GM10248 (cell line): ENCODE measurements at places on chromosomes 4 and X.

- no peak for DNase-seq
Observed at GRCh38 chr4:169622566-169622965, 2.2 kb downstream of the CLCN3 start.

DNA sequence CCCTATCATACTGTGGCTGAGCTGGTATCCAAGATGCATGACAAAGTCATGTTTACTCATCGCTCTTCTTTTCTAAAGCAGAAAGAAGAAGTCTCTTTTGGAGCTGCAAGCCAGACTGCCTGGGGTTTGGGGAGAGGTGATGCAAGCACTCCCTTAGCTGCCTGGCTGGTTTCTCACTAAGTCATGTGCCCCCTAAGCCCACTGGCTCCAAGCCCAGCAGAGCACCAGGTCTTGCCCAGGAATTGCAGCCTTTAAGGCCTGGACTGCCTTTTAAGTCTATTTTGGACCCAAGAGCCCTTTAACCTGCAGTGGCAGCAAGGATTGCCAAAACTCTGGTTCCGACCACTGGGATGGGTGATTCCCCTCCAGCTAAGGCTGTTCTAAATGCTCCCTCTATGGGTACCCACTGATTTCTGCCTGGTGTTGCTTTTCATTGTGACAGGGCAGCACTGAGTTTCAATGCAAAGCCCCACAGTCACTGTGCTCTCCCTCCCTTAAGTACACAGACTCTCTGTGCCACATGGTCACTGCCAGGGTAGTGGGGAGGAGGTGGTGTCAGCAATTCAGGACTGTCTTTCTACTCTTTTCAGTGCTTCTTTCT is 548.6 kb downstream of the TLL1 start:
- DNase-seq: no peak

DNA sequence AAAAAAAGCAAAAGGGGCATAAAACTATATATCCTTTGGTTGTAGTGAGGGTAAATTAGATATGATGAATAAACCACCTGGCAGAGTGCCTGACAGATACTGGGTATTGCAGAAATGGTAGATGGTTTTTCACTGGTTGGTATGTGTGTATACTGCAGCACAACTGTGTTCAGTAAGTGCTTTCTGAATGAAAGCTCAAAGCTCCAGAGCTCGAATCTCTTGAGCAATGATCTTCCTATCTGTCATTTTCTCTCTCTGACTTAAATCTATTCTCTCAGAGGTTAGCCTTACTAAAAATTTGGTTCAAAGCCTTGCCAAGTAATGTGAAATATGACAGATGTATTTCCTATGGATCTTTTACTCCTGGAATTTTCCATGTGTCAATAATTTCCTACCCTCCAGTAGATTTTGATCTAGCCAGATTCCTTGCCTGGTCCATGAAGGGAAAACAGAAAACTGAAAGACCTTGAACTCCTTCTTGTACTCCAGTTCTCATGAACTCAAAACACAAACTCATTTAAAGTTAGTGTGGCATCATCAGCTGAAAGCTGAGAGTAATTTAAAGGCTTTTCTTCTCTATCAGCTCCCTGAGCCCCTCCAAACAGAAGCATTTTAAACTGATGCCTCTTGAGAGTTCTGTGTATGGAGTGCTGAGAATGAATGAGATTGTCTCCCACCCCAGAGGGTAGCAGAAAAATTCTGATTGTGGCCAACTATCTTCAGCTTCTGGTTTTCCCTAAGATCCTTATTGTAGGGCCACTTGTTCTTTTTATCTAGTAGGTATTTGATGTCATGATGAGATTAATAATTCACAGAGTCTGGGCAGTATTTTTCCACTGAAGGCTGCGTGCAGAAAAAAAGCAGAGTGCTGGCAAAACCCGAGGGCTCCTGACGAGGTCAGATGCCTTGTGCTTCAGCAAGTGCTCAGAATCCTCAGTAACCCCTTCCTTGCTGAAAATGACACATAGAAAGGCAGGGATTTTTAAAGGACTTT is 363.4 kb upstream of the BOD1L1 start:
- DNase-seq: no peak

DNA sequence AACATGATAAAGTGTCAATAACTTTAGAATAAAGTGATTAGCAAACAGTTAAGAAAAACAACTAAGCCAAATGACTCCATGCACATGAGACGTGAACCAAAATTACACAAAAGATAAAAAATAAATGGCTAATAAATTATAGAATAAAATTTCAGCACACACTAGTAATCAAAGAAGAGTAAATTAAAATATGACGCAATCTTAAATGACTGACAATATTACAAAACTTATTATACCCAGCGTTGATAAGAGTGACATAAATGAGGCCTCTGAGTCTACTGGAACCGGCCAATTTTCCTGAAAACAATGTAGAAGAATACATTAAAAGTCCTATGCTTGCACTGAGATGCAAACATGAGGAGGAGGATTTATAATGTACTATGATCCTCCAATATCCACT is 187.4 kb downstream of the DHX15 start:
- no peak for DNase-seq

DNA sequence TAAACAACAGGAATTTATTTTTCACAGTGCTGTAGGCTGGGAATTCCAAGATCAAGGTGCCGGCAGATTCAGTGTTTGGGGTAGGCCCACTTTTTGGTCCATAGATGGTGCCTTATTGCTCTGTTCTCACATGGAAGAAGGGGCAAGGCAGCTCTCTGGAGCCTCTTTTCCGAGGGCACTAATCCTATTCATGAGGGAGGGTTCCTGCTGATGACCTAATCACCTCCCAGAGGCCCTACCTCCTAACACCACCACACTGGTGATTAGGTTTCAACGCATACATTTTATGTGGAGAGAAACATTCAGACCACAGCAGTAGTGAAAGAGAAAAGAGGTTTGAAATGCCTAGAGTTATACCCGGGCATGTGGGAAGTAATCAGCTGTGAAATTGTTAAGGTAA is 1.4 kb upstream of the POLA1 start:
- DNase-seq: no peak

DNA sequence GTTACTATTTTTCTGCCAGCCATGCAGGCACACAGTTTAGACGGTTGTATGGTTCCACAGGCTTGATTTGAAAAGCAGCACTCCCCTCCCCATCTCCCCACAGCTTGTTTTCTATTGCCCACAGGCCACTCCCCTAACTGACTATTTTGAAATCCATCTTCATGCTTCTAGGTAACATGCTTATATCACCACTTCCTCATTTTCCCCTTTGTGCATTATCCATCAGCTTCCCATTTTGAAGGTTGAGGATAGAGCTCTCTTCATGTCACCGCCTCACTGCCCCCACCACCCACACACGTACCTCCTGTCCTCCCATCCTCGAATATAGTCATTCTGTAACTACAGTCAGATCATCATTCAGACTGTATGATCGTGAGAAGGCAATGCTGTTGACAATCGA is 224.7 kb downstream of the MID1 start:
- DNase-seq: no peak

DNA sequence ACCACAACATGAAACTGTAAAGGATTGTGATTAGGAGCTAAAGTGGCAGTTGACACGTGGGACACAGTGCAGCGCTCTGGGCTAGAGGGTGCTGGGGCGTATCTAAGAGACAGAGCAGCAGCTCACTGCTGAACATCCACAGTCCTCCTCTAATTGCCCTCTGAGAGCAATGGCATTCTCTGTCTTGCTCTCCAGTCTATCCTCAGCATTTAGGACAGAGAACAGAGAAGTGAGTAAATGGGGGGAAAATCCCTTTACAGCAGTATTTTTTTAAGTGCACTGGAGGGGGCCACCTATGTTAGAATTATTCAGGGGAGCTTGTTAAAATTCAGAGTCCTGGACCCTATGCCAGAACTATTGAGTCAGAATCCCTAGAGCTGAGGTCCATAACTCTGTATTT is 4.2 kb upstream of the TMEM154 start:
- DNase-seq: peak; percentile 48

DNA sequence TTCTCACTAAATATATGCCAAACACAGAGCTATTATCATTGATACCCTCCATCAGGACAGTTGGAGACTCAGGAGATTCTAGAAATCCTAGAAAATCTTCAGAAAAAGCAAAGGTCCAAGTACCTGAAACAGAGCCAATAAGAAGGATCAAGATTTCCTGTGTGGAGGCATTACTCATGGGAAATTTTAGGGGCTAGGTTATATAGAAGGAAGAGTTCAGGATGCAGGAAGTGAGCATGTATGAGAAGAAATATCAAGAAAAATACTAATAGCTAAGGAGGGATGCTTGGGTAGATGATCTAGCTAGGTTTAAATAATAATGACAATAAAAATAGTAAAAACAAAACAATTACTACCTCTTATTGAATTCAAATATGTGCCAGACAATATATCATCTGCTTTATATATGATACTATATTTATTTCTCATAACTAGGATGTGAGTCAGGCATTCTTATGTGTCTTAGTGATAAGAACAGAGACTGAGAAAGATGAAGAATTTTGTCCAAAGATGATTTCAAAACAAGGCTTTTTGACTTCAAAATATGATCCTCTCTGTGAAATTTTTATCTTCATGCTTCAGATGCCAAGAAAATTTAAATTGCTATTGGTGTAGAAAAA is 66.4 kb upstream of the HHIP start:
- no peak for DNase-seq

DNA sequence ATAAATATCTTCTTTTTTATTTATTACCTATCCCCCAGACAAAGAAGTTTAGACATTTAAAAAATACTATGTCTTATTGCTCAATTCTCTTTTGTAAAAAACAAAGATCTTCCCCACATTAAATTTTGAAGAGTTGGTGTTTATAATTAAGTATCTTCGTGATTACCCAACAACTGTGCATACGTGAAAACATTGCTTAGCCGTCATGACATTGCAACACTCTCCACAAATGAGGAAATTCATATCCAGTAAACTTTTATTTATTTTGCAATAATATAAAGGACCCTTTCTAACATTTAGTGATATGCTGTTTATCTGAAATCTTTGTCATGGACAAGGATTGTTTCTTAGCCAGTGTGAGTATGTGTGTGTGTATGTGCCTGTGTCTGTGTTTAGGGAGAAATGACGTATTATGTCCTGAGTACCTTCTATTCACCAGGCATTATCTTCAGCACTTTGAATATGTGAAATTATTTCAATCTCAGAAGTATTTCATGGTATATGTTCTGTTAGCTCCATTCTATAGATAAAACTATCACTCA is 26.1 kb upstream of the EREG start:
- DNase-seq: no peak

DNA sequence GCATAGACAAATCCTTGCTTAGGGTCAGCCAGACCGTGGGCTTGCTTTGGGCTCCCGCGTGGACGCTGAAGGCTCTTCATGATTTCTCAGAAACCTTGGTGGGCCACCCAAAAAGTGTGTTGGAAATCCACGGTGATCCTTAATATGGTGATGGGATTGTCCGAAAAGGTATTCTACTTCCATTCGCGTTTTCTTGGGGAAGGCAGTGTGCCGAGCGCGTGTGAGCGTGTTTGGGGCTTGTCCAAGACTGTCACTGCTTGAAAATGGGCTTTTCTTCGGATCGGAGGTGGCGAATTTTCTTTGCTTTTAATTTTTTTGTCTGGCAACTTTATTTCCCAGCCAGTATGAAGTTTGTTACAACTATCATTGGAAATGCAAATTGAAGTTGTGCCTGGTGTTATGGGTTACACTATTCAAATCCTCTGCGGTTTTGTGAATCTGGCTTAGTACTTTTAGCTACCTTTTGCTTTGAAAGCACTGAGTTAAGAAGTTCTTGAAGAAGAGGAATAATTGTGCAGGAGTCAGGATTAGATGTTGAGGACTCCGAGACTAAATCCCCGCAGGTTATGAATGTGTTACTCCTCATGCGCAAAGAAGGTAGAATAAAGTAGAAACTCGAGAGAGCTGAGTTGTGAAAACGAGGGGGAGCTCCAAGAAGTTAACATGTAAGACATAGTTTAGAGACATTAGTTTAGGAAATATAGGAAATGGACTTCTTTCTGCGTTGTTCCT is 3.2 kb downstream of the SPRY1 start:
- no peak for DNase-seq

GRCh38 chrX:44980883-44981282 is 107.9 kb downstream of the KDM6A start:
- no peak for DNase-seq

GRCh38 chr4:93841803-93842345 is 13.3 kb downstream of the ATOH1 start:
- no peak for DNase-seq

DNA sequence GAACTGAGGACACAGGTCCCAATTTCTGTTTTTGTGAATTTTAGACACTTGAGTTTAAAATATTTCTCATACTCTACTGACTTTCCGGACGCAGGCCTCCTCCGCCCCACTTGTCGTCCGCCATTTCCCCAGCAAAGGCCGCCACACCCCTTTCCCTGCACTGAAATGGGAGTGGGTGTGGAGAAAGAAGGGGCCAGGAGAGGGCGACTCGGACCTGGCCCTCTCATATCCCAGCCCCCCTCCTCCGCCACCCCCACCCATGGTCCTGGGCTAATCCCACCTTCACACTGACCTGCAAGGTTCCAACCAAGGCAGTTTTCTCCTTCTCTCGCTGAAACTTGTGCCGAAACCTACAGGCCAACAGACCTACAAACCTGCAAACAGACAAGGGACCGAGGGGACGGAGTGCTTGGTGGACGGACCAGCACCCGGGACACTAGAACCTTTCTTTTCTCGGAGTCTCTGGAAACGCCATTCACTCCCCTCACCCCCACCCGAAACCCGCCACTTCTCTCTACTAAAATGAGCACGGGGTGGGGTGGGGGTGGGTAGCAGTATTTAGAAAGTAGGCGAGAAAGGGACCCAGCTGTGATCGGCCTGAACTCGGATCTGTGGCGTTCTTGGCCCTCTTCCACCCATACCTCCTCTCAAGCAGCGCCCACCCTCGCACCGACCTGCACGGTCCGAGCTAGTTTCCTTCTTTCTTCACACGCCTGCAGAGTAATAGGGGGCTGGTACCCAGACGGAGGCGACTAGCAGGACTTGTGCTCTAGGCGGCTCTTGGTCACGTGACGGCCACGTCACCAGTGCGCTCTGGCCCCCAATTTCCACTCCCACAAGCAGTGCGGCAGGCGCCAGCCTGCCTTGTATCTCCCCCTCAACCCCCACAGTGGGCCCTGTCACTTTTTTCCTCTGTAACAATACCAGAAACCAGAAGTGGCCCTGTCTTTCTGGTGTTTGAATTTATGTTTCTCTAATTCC is at the start of gene ARMCX6:
Gene ARMCX6, minus strand, starts transcription at position 790 of the 981 bp plus-strand sequence. CDS start 1,380 bp downstream, outside the sequence.
- DNase-seq: peak; percentile 70
